ENCODE measurements at places on chromosomes 5 and 9. TPM values are rescaled to one million over a fixed set of nuclear protein-coding genes. Genes with fewer than 3 reads are reported as not detected.

Gene C9orf50
- total RNA-seq: not detected

Gene HOMER1
- 6.0 TPM for total RNA-seq

Gene CCDC127
- 4.1 TPM for total RNA-seq

Gene ADRA1B
- total RNA-seq: 5.2 TPM

Gene MPDZ
- total RNA-seq: 28.0 TPM

Gene SLC1A3
- 5.0 TPM for total RNA-seq

Gene TEK
- total RNA-seq: 10.5 TPM

Gene KLF4
- 28.2 TPM for total RNA-seq

Gene PAPPA
- total RNA-seq: 78.9 TPM

Gene RETREG1
- total RNA-seq: under 0.01 TPM

Gene IFNA2
- total RNA-seq: not detected

Gene RNF180
- 2.5 TPM for total RNA-seq

Gene LSM11
- 3.7 TPM for total RNA-seq

Gene NADK2
- 29.0 TPM for total RNA-seq

Gene KCNN2
- total RNA-seq: not detected

Gene COL15A1
- total RNA-seq: 6.2 TPM

Gene GFI1B
- not detected for total RNA-seq

Gene SPINK6
- not detected for total RNA-seq
